Stimulated activated CD4-positive, alpha-beta T cell treated with anti-CD3 and anti-CD28 coated beads, Interleukin-4, amount 100 ng/mL, for 4 hours (primary cell): ENCODE measurements at places on chromosomes 4 and X.

- no peak for DNase-seq
These were observed 15.6 kb downstream of the TLR8 start for GRCh38 chrX:12921886-12922598.

- DNase-seq = no peak
These were observed 6.2 kb downstream of the LINC00632 start for GRCh38 chrX:140715787-140716186.

DNA sequence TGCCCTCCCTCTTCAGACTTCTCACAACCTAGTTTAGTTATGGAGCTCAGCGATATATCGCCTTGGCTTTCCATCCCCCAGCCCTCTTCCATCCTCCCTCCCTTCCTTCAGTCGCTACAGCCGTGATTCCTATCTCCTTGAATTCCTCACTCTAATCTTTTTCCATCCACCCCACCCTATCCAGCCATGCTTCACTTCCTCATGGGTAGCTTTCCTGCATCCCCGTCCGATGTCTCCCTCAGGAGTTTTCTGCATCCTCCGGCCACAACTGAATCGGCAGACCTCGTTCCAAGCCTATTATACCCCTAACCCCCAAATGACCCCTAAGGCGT lies 456 bp downstream of the SNX12 start:
- no peak for DNase-seq

DNA sequence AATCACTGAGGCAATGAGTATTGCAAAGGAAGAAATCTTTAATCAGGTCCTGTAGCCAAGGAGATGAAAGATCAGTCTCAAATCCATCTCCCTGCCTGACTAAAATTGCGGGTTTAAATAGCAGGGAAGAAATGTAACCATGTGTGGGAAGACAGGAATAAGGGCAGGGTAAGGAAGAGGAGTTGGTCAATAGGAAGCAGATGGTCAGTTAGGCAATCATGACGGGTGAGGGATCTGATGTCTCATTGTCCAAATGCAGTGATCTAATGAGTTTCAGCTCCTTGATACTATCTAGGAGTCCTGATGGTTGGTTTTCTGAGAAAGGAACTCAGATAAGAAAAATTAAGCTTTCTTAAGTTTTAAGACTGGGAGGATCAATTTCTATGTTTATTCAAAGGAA lies 200.8 kb downstream of the SPATA18 start:
- no peak for DNase-seq

- DNase-seq = no peak
These were observed 1008.7 kb downstream of the GLUD2 start for GRCh38 chrX:122055979-122056715.

DNA sequence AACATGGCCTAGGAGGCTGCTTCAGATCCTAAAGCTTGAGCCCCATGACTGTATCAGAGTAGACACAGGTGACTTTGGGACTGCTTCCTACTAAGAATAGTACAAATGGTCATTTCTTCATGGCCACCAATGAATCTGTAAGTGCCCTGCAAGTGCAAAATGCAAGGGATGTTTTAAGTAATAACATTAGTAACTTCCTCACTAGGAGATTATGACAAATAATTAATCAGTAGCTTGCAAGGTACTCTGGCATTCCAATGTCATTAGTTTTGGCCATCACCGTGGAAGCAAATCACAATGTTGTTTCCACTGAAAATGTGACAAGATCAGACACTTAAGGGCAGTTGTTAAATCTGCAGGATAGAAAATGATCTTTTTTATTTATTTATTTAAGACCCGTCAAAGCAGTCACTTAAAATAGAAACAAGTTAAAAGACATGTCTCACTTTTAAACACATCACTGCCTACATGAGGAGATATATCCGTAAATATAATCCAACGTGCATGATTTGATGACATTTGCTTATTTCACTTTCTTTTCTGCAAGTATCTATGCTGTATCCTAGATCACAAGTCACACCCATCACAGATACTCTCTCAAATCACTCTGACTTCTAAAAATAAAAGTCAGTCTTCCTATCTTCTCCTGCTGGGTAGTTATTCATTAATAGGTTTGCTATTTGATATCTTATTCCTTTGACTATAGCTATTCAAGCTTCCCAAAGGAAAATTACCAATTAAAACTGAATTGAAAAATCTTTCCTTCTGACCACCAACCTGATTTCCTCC lies 400.6 kb downstream of the IL15 start:
- DNase-seq = no peak

DNA sequence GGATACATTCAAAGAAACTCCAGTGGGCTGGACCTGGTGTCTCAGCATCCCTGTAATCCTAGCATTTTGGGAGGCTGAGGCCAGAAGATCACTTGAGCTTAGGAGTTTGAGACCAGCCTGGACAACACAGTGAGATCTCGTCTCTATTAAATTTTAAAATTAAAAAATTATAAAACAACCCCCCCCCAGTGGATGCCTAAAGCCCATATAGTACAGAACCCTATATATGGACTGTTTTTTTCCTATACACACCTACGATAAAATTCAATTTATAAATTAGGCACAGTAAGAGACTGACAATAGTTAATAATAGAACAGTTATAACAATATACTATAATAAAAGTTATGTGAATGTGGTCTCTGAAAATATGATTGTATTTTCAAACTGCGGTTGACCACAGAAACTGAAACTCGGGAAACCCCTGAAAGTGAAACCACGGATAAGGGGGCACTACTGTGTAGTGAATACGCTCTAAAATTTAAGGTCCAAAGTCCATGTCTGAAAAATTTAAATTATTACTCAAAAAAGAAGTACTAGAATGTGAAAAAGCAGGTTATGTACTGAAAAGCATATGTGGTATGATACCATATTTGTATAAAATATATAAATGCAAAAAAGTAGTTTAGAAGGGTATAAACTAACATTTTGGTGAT lies 2.0 kb downstream of the SMIM14 start:
- no peak for DNase-seq

GRCh38 chrX:118569676-118570075 lies 74.1 kb downstream of the DOCK11 start:
- no peak for DNase-seq
